ENCODE measurements at places on chromosomes 2 and 18. TPM values are rescaled to one million over a fixed set of nuclear protein-coding genes. Genes with fewer than 3 reads are reported as not detected.

GRCh38 chr2:150889141-150889540 is 372.5 kb downstream of the RBM43 start:
- no peak for DNase-seq
- no peaks in the 10 kb centered on the region for H3K36me3 ChIP-seq

GRCh38 chr2:221502270-221503010 is 69.7 kb downstream of the EPHA4 start:
- no peaks in the 10 kb centered on the region for H3K4me1 ChIP-seq
- H3K36me3 ChIP-seq: no peaks in the 10 kb centered on the region
- DNase-seq: no peak
- H3K27me3 ChIP-seq: no peaks in the 10 kb centered on the region
- H3K27ac ChIP-seq: no peak overlapping the region

DNA sequence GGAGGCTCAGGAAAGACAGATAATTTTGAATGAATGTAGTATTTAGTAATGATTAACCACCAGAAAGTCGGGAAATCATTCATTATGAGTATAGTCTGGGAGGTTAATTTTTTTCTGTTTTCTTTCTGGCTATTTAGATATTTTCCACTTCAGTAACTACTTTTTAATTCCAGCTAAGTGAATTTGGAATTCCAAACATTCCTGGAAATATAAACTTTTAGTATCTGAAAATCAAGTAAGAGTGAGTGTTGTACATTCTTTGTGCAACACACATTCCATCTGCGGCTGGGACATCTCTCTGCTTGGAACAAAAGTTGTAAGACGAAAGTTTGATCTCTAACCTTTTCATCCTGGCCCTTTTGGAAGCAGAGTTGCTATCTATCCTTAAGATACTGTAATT is 275.7 kb upstream of the SPRED2 start:
- H3K27me3 ChIP-seq: no peaks in the 10 kb centered on the region
- DNase-seq: no peak
- no peak overlapping the region for H3K4me3 ChIP-seq
- H3K27ac ChIP-seq: no peak overlapping the region

- H3K27ac ChIP-seq: no peak overlapping the region
- no peak overlapping the region for H3K4me3 ChIP-seq
- peaks cover 3% of the 10 kb centered on the region for H3K4me1 ChIP-seq
- no peak for DNase-seq
- H3K27me3 ChIP-seq: no peaks in the 10 kb centered on the region
Observed at GRCh38 chr2:47528455-47528854, 125.5 kb downstream of the MSH2 start.

REG3G gene
- 60.7 TPM for polyA plus RNA-seq

ANO7 gene
- 1.2 TPM for polyA plus RNA-seq

MORN2 gene
- 279 TPM for polyA plus RNA-seq
